ENCODE measurements at places on chromosomes 11 and 22.
A peak's percentile ranks its signal among the peaks of the same experiment; 100 is the strongest.

DNA sequence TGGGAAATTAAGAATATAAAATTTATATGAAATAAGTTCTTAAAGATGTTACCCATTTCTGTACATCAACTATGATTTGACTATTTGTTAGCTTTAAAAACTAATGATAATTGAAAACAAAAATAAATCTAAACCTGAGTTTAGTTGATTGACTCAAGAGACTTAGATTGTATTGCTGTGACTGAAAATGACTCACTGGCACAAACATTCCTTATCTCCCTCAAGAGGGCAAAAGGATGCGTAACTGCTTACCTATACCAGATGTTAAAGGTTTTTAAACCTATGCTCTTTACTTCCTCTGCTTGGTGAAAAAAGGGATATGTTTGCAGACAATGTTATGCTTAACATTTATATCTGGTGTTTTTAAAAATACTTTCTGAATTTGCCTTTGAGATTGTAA is 30.3 kb downstream of the ATM start:
- DNase-seq, result no peak

GRCh38 chr11:75236062-75236461 is 4.5 kb upstream of the TPBGL start:
- DNase-seq, result no peak

DNA sequence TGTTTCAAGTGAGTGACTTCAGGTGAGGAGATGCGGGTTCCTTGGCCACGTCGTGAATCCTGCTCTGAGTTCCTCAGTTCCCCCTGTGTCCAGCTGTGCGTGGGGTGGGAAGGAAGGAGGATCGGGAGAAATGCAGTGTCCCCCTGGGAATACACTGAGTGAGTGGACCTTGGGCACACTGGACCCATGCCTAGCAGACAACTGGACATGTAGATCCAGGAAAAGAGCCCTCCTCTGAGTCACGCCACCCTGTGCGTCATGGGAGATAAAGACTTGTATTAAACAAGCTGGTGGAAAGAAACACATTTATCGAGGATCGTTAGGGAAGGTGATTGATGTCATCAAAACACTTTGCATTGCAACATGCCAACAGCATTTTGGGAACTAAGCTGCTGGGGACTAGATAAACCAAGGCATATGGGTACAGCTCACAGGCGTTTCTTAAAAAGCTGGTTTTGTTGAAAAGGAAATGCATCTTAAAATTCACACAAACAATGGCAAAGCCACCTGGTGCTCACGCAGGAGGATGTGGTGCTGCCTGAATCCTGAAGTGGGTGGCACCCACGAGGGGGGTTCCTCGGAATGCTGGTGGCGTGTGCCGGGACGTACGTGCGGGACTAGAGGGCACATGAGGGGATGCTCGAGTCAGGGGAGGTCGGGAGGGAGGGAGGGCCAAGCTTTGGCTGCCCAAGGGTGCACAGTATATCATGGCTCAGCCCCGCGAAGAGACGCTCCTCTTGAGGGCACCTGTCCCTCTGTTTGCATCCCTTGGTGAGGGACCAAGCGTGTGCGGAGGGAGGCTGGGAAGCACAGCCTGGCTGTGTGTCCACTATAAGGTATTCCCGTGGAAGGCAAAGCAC is 303.5 kb downstream of the TBC1D22A start:
- DNase-seq, result peak; percentile 34

GRCh38 chr11:2259466-2259830 is 10.9 kb downstream of the ASCL2 start:
- no peak for DNase-seq

DNA sequence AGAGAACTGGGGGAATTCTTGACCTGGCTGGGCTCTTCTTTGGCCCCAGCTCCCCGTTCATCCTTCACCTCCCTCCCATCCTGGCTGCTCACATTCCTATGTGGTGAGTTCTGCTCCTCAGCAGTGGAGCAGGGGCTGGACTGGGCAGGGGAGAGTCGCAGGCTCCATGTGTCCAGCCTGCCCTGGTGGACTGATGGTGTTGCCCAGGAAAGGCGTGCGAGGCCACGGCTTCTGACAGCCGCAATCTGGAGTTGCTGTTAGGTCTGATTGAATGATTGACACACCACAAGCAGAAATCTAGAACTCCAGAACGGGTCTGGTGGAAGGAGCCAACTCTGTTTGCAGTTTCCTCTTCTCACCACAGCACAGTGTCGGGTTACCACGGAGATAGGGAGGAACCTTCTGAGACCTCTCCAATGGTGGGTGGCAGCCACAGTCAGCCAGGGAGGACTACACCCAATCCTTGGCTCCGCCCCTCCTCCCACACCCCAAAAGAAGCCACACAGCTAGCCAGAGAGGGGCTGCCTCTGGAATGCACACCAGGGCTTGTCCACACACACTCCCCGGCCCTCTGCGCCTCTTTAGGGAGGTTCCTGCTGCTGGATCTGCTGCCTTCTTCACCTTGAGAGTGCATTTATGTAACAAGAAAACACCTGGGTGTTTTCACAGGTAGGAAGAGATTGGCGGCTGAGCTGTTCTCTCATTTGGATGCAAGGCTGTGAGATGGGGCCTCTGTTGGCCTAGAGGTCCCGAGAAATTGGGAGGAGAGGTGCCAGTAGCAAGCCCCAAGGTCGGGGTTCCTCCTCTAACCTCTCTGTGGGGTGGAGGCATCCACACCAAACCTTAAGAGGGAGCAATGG is 56.4 kb upstream of the CD44 start:
- peak; percentile 84 for DNase-seq
